ENCODE measurements at places on chromosomes 4 and X.
A peak's percentile ranks its signal among the peaks of the same experiment; 100 is the strongest.

DNA sequence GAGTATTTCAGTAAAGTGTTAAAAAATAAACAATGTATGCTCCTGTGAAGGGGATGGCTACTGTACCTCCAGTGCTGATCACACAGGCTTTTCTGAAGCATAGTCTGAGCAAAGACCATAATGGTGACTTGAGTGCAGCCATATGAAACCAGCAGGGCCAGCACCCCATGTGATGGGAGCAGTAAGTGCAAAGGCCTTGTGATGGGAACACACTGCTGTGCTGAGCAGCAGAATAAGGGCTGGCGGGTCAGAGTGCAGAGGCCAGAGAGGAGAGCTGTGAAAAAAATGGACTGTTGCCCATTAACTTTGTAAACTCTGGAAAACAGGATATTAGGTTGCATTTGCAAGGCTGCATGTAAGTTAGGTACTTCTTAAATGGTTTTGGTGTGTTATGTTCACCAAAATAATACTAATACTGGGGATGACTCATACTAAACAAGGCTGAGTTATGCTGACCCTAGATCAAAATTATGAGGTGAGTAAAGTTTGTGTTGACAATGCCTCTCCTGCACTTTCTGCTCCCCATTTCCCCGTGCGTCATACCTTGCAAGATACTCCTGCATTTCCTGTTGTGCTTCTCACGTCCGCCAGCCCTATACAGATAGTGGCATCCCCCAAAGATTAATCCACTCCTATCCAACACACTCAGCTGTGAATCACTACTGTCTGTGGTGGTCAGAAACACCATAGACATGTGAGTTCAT is 67.0 kb upstream of the FAM9A start:
- no peak for DNase-seq

DNA sequence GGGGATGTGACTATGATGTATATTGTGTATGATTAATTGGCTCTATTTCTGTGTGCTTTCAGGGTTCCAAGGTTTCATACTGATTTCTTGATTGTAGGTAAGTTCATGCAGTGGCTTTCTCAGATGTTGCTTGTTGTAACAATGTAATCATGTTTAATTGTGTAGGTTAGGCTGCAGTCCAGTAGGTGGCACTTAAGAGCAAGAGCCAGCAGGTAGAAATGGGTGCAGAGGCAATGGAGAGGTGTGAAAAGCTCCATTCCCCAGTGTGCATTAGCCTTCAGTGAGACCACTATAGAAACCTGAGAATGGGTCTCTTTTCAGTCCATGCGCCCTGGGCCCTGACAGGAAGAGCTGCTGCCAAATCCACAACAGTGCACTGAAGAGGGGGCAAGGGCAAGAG is 28.2 kb downstream of the DCAF12L2 start:
- no peak for DNase-seq

- DNase-seq, result no peak
Observed at GRCh38 chr4:173698557-173699262, 168.7 kb upstream of the HAND2 start.

- no peak for DNase-seq
Observed at GRCh38 chr4:100511896-100512295, 5.9 kb downstream of the EMCN start.

- no peak for DNase-seq
Observed at GRCh38 chrX:106718709-106719108, 7.8 kb upstream of the RNF128 start.

GRCh38 chrX:123884809-123885408 is 25.1 kb downstream of the XIAP start:
- DNase-seq, result no peak

- no peak for DNase-seq
Observed at GRCh38 chr4:119246177-119246733, 33.7 kb downstream of the USP53 start.

GRCh38 chr4:55127521-55127920 is 2.1 kb upstream of the KDR start:
- DNase-seq, result no peak

GRCh38 chrX:20432048-20432447 is 165.3 kb upstream of the RPS6KA3 start:
- DNase-seq, result no peak

DNA sequence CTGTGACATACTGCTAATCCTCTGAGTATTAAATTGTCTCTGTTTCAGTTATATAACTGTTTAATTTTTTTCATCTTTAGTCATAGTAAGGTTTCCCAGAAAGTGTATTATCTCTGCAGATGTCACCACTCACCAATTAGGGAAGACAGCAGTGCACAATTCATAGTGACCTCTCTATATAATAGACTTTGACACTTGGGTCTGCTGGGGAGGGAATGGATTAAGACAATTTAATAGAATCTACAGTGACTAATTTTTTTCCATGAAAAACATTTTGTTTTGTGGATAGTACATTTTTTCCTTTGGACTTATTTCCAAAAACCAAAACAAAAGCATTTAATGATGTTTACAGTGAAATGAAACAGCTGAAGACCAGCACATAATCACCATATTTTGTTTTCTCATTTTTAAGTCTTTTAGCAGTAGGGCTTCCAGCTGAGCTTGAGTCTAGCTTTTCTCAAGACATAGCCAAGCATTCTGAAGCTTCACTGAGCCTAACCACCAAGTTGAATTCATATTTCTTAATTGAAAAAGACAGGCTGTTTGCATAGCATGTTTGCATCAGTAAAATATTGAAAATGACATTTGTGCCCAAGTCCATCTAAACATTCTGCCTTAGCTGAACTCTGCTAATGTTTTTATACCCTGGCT is 69.5 kb downstream of the PCDH19 start:
- DNase-seq, result no peak

DNA sequence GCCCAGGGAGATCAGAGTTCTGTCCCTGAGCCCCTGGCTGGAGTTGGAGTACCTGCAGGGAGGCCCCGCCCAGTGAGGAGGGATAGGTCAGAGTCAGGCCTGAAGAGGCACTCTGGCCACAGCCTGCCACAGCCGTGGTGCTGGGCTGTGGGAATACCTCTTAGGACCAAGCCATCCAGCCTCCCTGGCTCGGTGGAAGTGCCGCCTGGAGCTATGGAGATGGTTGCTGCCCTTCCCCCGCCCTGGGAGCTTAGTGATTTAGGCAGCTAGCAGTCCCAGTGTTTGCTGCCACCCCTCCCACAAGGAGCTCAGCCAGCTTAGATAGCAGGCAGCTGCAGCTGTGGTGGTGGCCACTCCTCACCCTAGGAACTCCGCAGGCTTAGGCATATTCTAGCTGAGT is 446.3 kb upstream of the GNPDA2 start:
- DNase-seq, result no peak

GRCh38 chr4:168514249-168514852 is 17.5 kb downstream of the PALLD start:
- peak; percentile 23 for DNase-seq

DNA sequence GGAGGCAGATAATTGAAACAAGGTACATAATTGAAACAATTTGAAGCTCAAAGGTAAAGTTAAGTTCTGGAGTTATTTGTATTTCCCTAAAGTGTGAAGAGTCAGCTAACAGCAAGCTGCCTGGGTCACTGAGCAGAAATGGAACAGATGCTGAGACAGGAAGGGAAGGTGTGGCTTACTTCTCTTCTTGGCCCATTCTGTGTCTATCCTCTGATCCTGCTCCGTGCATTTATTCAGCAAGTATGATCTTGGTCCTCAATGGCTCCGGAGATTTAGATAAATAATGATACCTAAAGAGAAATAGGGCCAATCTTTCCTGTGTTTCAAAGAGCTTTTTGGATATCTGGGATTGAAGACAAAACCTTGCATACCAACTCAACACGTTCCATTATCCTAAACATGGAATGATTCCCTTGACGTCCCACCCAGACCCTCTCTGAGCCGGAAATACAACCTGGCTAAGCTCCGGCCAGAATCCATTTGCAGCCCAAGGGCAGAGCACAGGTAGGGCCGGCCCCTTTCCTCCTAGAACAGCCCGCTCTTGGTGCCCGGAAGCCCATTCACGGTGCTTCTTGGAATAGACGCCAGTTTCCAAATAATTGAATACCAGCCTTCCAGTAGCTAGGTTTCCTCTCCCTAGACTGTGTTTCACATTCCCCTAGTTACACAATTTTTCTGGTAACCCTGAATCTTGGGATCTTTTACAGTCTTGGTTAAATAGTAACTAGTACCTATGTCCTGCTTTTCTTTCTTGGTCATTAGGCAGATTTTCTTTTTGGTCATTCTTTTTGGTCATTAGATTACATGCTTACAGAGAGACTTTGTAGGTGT is 211.0 kb downstream of the NWD2 start:
- DNase-seq, result no peak

- DNase-seq, result no peak
Observed at GRCh38 chr4:121977251-121978171, 25.7 kb upstream of the TRPC3 start.

- no peak for DNase-seq
Observed at GRCh38 chr4:15725608-15726007, 22.7 kb downstream of the BST1 start.

All from fibroblast of the conjunctiva (primary cell).